ENCODE measurements at places on chromosomes 2 and 18. TPM values are rescaled to one million over a fixed set of nuclear protein-coding genes. Genes with fewer than 3 reads are reported as not detected.

CFAP65 gene
- total RNA-seq, result not detected

AGXT gene
- total RNA-seq, result not detected

ZNF521 gene
- 10.3 TPM for total RNA-seq

EFHD1 gene
- 29.7 TPM for total RNA-seq

ZSWIM2 gene
- not detected for total RNA-seq

GPR39 gene
- not detected for total RNA-seq

CNGA3 gene
- not detected for total RNA-seq

HOXD13 gene
- not detected for total RNA-seq

IL1R2 gene
- total RNA-seq, result 0.96 TPM

POTEC gene
- total RNA-seq, result not detected

SERPINB4 gene
- total RNA-seq, result not detected

GGCX gene
- total RNA-seq, result 25.5 TPM

FBLN7 gene
- total RNA-seq, result 0.60 TPM

EMILIN2 gene
- 12.4 TPM for total RNA-seq

ZAP70 gene
- total RNA-seq, result 0.55 TPM

CTAGE1 gene
- not detected for total RNA-seq

SALL3 gene
- 0.36 TPM for total RNA-seq

PLB1 gene
- 2.4 TPM for total RNA-seq

RBKS gene
- total RNA-seq, result 2.7 TPM

SNRNP27 gene
- total RNA-seq, result 56.0 TPM

NEB gene
- 30.5 TPM for total RNA-seq

RAB17 gene
- 4.5 TPM for total RNA-seq

CHRNA1 gene
- 0.33 TPM for total RNA-seq

SCN1A gene
- 0.63 TPM for total RNA-seq

SLC5A6 gene
- total RNA-seq, result 12.0 TPM

NEU2 gene
- total RNA-seq, result not detected

FAM110C gene
- 3.3 TPM for total RNA-seq

IL36B gene
- not detected for total RNA-seq

MAB21L4 gene
- total RNA-seq, result not detected

RSAD2 gene
- 2.4 TPM for total RNA-seq

SLC14A1 gene
- 22.1 TPM for total RNA-seq

ZNF385B gene
- total RNA-seq, result 0.14 TPM

ITGB6 gene
- 0.99 TPM for total RNA-seq

ANKRD36 gene
- total RNA-seq, result 4.3 TPM

HYCC2 gene
- 11.5 TPM for total RNA-seq

FNDC4 gene
- total RNA-seq, result 1.7 TPM

VSNL1 gene
- 15.8 TPM for total RNA-seq

RND3 gene
- total RNA-seq, result 26.9 TPM

CYP27C1 gene
- 0.11 TPM for total RNA-seq

RUFY4 gene
- total RNA-seq, result not detected

MRPL30 gene
- total RNA-seq, result 34.8 TPM

GALNT14 gene
- total RNA-seq, result 0.14 TPM

C1GALT1C1L gene
- 1.2 TPM for total RNA-seq

CYP1B1 gene
- total RNA-seq, result 17.7 TPM

TMEFF2 gene
- 0.16 TPM for total RNA-seq

ALPG gene
- total RNA-seq, result not detected

CROCC2 gene
- total RNA-seq, result not detected

SERPINB13 gene
- total RNA-seq, result not detected

NBEAL1 gene
- 18.0 TPM for total RNA-seq

EXOC6B gene
- 139 TPM for total RNA-seq

TMEM200C gene
- 0.96 TPM for total RNA-seq

ZNG1B gene
- 34.0 TPM for total RNA-seq

VIL1 gene
- not detected for total RNA-seq

POTEF gene
- total RNA-seq, result not detected

GULP1 gene
- total RNA-seq, result 5.7 TPM

ATP8B1 gene
- 8.6 TPM for total RNA-seq

SCN7A gene
- total RNA-seq, result 22.3 TPM

GIGYF2 gene
- 59.9 TPM for total RNA-seq

LIMS3 gene
- total RNA-seq, result 5.7 TPM
